ENCODE measurements at places on chromosomes 12 and 14.

DNA sequence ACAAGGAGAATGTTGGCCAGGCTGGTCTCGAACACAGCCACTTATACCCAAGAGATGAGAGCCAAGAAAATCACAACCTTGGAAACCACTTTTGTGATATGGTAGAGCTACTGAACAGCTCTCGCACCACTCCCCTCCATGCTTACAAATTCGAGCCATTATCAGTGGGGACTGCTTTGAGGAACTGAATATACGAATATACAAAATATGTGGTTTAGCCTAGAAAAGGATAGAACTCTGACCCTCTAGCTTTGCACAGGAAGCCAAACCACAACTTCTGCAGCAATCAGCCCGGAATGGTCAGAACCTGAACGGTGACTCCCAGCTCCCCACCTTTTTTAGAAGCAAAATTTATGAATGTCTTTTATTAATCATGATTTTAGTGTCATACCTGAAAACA is 129.8 kb upstream of the TMEM132C start:
- no peak for DNase-seq

GRCh38 chr14:51473808-51474565 is 177.7 kb upstream of the FRMD6 start:
- DNase-seq, result no peak

GRCh38 chr12:58247633-58248032 is 306.3 kb downstream of the ATP23 start:
- DNase-seq, result no peak

DNA sequence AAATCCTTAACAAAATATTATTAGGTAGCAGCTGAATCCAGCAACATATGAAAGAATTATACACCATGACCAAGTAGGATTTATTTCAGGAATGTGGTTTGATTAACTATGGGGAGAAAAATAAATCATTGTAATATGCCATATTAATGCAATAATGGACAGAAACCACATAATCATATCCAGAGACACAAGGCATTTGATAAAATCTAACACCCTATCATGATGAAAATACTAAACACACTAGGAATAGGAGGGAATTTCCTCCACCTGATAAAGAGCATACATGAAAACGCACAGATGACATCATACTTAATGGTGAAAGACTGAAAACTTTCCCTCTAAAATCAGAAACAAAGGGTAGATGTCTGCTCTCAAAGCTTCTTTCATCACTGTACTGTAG is 238.9 kb downstream of the PHLDA1 start:
- no peak for DNase-seq
